Memory B cell (primary cell): ENCODE measurements at places on chromosomes 6 and 20.

- no peaks in the 10 kb centered on the region for H3K36me3 ChIP-seq
- peaks cover 6% of the 10 kb centered on the region for H3K4me1 ChIP-seq
- peak overlapping the region; percentile 27 for H3K4me3 ChIP-seq
- no peak for DNase-seq
Observed at GRCh38 chr20:63473555-63474449, 1.3 kb upstream of the KCNQ2 start.

DNA sequence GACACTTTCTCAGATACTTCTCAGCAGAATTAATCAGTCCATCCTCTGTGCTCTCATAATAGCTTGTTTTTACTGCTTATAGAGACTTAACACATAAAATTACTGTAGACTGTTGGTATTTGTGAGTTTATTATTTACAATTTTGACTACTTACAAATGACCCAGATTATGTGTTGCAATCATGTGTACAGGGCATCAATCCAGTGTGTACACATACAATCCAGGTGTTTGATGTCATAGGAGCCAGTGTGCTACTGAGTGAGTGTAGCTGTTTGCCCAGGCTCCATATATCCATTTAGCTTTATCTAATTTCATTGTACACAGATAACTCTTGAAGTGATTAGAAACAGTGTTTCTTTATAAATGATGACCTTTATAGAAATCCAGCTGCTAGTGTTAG, 31.3 kb downstream of the TRMT11 start:
- peak overlapping the region; percentile 8 for H3K27ac ChIP-seq
- no peak for DNase-seq
- H3K4me3 ChIP-seq, result no peak overlapping the region
- no peaks in the 10 kb centered on the region for H3K4me1 ChIP-seq

DNA sequence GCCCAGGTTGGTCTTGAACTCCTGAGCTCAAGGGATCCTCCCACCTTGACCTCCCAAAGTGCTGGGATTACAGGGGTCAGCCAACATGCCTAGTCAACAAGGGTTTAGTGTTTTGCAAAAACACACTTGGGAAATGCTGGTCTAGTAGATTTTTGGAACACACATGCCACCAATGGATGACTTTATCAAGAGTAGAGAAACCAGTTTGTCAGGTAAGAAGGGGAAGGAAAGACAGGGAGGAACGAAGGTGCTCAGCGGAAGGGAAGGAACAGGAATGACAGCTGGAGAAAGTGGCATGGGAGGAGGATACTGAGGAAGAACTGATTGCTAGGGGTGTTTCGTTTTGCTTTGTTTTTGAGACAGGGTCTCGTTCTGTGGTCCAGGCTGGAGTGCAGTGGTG, 15.6 kb upstream of the SEC63 start:
- no peak overlapping the region for H3K4me3 ChIP-seq
- H3K27me3 ChIP-seq, result peaks cover 6% of the 10 kb centered on the region
- no peaks in the 10 kb centered on the region for H3K4me1 ChIP-seq
- DNase-seq, result no peak

- H3K4me3 ChIP-seq, result peak overlapping the region; percentile 99
- peaks cover 12% of the 10 kb centered on the region for H3K4me1 ChIP-seq
- H3K27me3 ChIP-seq, result no peaks in the 10 kb centered on the region
- H3K36me3 ChIP-seq, result no peaks in the 10 kb centered on the region
- H3K27ac ChIP-seq, result peak overlapping the region; percentile 97
Observed at GRCh38 chr6:45378334-45378926, 696 bp upstream of the SUPT3H start.

DNA sequence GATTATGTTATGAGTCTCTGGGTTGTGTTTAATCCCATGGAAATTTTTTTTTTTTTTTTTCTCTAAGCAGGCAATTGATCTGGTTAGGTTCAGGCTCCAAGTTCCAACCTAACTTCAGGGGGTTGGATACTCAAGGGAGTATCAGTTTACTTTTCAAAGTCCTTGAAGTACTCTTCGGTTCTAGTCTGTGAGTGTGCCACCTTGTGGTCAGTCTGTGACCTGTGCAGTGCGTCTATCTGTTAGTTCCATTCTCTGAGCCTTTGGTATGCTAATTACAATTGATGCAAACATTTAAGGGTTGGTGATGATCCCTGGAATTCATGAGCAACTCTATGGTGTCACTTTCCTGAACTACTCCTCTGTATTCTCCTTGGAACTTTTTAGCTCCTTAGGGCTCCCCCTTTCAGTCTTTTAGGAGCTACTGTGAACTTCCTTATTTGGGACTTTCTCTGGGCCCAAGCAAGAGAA, 342.0 kb downstream of the SOX4 start:
- H3K27me3 ChIP-seq, result no peaks in the 10 kb centered on the region
- H3K4me3 ChIP-seq, result no peak overlapping the region
- no peak overlapping the region for H3K27ac ChIP-seq
- H3K4me1 ChIP-seq, result no peaks in the 10 kb centered on the region

GRCh38 chr6:38261626-38262025, 378.1 kb downstream of the BTBD9 start:
- no peak for DNase-seq
- H3K27ac ChIP-seq, result no peak overlapping the region
- peaks cover 22% of the 10 kb centered on the region for H3K4me1 ChIP-seq
- no peaks in the 10 kb centered on the region for H3K27me3 ChIP-seq

GRCh38 chr6:55897346-55897745, 22.0 kb upstream of the BMP5 start:
- no peaks in the 10 kb centered on the region for H3K36me3 ChIP-seq
- H3K27ac ChIP-seq, result no peak overlapping the region
- no peaks in the 10 kb centered on the region for H3K4me1 ChIP-seq

DNA sequence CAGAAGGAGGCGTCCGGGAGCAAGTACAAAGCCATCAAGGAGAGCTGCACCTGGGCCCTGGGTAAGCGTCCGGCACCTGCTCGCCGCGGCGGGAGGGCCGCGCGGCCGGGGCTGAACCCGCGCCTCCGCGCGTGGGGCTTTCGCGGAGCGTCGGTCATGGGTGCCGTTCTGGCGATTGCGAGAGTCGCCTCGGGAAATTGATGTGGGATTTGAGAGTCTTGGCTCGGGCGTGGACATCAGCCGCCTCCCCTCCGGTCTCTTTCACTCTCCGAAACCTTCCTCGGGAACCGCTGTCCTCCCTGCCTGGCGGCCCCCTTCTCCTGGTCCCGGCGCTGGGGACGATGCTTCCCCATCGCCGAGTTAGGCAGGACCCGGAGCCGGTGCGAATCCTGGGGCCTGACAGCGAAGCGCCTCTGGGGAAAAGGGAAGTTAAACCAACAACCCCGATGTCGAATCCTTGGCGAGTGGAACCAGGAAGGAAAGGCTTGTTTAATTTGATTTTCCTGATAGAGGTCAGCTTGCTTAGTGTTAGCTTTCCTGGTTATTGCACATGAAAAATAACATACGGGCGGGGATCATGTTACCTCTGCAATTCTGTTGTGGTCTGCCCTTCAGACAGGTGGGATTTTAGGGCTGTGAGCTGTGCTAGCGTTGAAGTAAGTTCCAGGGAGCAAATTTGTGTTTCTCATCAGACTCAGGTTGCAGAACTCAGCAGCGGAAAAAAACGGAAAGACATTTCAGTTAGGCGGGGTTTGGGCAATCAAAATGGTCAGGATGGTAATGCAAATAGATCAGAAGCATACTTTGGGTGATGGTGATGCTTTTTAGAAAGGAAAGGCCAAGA, 594 bp downstream of the ARFGEF3 start:
- H3K27me3 ChIP-seq, result peaks cover 27% of the 10 kb centered on the region
- H3K4me1 ChIP-seq, result peaks cover 3% of the 10 kb centered on the region
- H3K27ac ChIP-seq, result no peak overlapping the region
- no peak for DNase-seq

DNA sequence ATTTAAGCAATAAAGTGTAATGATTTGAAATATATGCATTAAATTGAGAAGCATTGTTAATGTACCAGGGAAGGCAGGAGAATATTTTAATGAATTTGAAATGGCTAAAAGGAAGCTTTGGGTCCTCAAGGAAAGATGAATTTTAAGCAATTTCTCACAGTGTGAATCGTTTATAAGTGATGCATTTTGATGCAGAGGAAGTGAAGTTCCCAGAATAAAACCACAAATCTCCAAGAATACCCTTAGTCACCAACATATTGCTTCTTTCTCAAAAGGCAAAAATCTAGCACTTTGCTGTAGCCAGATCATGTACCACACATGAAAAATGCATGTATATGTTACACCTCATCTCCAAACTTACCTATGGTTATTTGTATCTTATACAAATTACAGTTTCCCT, 11.7 kb downstream of the TPD52L1 start:
- peaks cover 8% of the 10 kb centered on the region for H3K27me3 ChIP-seq
- no peaks in the 10 kb centered on the region for H3K36me3 ChIP-seq
- no peak overlapping the region for H3K4me3 ChIP-seq
- no peak overlapping the region for H3K27ac ChIP-seq
- no peaks in the 10 kb centered on the region for H3K4me1 ChIP-seq
- DNase-seq, result no peak

GRCh38 chr6:6593867-6594468, 5.4 kb downstream of the LY86 start:
- H3K27ac ChIP-seq, result peak overlapping the region; percentile 95
- peaks cover 79% of the 10 kb centered on the region for H3K4me1 ChIP-seq
- no peaks in the 10 kb centered on the region for H3K27me3 ChIP-seq
- no peak for DNase-seq
- peaks cover 35% of the 10 kb centered on the region for H3K36me3 ChIP-seq
- peak overlapping the region; percentile 98 for H3K4me3 ChIP-seq

DNA sequence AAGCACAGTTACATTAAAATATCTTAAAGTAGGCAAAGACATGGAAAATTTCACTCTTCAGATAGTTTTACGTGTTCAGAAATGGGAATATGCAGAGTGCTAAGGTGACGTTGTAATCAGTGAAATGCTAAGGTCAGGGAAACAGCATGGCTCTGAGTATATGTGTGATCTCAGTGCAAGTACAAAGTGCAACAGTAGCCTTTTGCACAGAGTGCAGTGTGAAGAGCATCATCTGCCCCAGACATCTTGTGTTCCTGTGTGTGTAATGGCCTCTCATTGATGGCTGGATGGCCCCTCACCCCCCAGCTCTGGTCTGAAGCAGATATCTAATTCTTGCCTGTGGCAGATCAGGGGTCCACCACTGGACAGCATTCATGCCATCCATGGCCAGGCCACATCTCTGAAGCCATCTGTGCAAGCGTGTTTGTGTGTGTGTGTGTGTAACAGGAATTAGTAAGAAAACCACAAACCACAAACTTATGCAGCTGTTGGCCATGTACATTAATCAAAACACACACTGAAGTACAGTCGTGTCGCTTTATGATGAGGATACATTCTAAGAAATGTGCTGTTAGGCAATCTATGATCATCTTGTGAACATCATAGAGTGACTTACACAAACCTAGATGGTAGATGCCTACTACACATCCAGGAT, 165.1 kb downstream of the RALGAPA2 start:
- H3K4me1 ChIP-seq, result peaks cover 5% of the 10 kb centered on the region
- peaks cover 20% of the 10 kb centered on the region for H3K36me3 ChIP-seq
- no peaks in the 10 kb centered on the region for H3K27me3 ChIP-seq
- DNase-seq, result no peak
- peak overlapping the region; percentile 57 for H3K27ac ChIP-seq

DNA sequence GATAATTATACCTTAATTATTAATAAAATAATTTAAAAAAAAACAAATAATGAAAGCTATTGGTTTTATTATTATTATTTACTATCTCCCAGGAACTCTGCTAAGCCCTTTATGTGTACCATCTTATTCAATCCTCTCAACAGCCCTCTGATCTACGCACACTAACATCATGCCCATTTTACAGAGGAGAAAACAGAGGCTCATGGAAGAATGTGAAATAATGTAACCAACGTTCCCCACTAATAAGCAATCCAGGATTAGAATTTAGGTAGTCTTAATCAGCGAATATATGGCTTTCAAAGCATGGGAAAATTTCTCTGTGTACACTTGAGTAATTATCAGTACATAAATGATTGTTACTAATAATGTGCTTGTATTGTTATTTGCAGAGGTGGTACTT, 89.0 kb downstream of the MAFB start:
- no peak for DNase-seq
- H3K4me3 ChIP-seq, result no peak overlapping the region
- H3K27me3 ChIP-seq, result peaks cover 14% of the 10 kb centered on the region
- peaks cover 2% of the 10 kb centered on the region for H3K36me3 ChIP-seq
- no peak overlapping the region for H3K27ac ChIP-seq

GRCh38 chr6:107121266-107121665, 6.0 kb upstream of the BEND3 start:
- no peak overlapping the region for H3K4me3 ChIP-seq
- H3K4me1 ChIP-seq, result peaks cover 9% of the 10 kb centered on the region
- no peaks in the 10 kb centered on the region for H3K36me3 ChIP-seq
- H3K27me3 ChIP-seq, result no peaks in the 10 kb centered on the region

- peaks cover 16% of the 10 kb centered on the region for H3K36me3 ChIP-seq
- no peak overlapping the region for H3K27ac ChIP-seq
- no peaks in the 10 kb centered on the region for H3K27me3 ChIP-seq
- peaks cover 3% of the 10 kb centered on the region for H3K4me1 ChIP-seq
- no peak for DNase-seq
Observed at GRCh38 chr6:45074439-45074838, 253.7 kb upstream of the RUNX2 start.

- no peaks in the 10 kb centered on the region for H3K36me3 ChIP-seq
- no peaks in the 10 kb centered on the region for H3K27me3 ChIP-seq
- no peak overlapping the region for H3K4me3 ChIP-seq
- H3K4me1 ChIP-seq, result peaks cover 26% of the 10 kb centered on the region
- peak overlapping the region; percentile 81 for H3K27ac ChIP-seq
- no peak for DNase-seq
Observed at GRCh38 chr20:53785320-53785719, 191.7 kb upstream of the ZNF217 start.

- no peak for DNase-seq
- H3K4me3 ChIP-seq, result no peak overlapping the region
- H3K27me3 ChIP-seq, result no peaks in the 10 kb centered on the region
- H3K27ac ChIP-seq, result no peak overlapping the region
Observed at GRCh38 chr6:119643876-119644275, 294.3 kb upstream of the MAN1A1 start.

DNA sequence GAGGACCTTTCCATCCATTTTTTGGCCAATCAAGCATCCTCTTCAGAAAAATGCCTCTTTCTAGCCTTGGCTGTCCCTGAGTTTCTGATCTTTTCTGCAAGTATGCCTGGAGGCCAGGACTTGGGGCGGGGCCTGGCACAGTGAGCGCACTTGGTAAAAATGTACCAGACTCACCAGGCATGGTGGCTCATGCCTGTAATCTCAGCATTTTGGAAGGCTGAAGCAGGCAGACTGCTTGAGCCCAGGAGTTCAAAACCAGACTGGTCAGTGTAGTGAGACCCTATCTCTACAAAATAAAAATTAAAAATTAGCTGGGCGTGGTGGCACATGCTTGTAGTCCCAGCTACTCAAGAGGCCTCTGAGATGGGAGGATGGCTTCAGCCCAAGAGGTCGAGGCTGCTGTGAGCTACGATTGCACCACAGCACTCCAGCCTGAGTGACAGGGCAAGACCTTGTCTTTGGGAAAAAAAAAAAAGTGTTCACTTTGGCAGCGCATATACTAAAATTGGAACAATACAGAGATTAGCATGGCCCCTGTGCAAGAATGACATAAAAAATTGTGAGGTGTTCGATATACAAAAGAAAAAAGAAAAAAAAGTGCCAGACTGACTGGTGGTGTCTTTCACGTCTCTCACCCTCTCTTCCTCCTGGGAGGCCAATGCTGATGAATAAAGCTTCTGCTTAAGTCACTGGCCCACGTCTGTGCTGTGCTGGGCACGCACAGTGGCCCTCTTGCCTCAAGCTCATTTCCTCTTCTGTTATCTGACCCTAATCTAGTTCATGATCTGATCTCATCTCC, 18.1 kb upstream of the SLC9A8 start:
- no peak overlapping the region for H3K4me3 ChIP-seq
- no peak for DNase-seq
- H3K4me1 ChIP-seq, result peaks cover 32% of the 10 kb centered on the region
- no peaks in the 10 kb centered on the region for H3K36me3 ChIP-seq

- H3K36me3 ChIP-seq, result no peaks in the 10 kb centered on the region
- no peak overlapping the region for H3K4me3 ChIP-seq
- H3K27me3 ChIP-seq, result no peaks in the 10 kb centered on the region
Observed at GRCh38 chr20:55744896-55745295, 260.4 kb downstream of the CBLN4 start.
